Activated CD4-positive, alpha-beta T cell treated with anti-CD3 and anti-CD28 coated beads for 48 hours (primary cell): ENCODE measurements at places on chromosomes 3 and 15.

DNA sequence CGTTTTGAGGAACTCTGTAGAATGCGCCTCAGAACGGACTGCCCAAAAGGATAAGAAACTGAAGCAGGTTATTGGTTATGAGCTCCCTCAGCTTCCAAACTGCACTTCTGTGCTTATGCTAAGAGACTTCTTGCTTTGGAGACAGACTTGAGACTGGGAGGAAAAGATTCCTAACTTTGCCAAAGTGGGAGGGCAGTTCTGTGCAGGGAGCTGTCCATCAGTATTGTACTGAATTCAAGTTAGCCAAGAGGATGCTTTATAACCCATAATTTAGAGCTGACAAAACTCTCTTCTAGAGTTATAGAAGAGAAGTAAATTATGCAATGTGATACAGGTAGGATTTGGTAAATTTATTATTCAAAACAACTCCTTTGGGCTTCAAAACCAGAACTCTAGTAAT is 519.8 kb upstream of the GBE1 start:
- no peak for DNase-seq

GRCh38 chr15:50098545-50098944 is 20.5 kb downstream of the ATP8B4 start:
- no peak for DNase-seq

- DNase-seq = no peak
Measured at GRCh38 chr3:105497386-105497785, 130.7 kb downstream of the ALCAM start.

GRCh38 chr3:51845129-51845528 is 16.3 kb upstream of the IQCF2 start:
- DNase-seq = no peak

- DNase-seq = no peak
Measured at GRCh38 chr15:24943361-24943760, 11.4 kb upstream of the SNRPN start.

- no peak for DNase-seq
Measured at GRCh38 chr15:35963326-35963725, 417.4 kb upstream of the DPH6 start.

DNA sequence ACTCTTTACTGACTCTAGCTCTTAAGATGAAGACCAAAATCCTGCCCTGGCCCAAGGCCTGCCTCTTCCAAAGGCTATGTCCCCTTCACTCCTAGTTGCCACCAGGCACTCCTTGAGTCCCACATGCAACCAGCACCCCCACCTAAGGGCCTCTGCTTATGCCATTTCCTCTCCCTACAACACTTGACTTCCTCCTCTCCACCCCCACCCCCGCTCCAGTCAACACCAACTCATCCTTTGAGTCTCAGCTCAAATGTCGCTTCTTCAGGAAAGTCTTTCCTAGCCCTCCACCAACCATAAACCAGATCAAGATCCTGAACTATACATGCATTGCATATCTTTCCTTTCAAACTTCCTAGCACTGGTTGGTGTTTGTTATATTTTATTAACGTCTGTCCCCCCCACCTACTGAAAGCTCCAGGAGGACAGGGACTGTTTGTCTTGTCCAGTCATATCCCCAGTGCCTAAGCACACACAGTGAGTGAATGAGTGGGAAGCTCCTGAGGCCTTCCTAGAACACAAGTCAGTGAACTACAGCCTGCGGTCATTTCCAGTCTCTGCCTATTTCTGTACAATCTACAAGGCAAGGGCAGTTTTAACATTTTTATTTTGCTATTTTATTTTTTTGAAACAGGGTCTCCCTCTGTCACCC is 7.3 kb downstream of the TBC1D2B start:
- DNase-seq = peak; percentile 60

DNA sequence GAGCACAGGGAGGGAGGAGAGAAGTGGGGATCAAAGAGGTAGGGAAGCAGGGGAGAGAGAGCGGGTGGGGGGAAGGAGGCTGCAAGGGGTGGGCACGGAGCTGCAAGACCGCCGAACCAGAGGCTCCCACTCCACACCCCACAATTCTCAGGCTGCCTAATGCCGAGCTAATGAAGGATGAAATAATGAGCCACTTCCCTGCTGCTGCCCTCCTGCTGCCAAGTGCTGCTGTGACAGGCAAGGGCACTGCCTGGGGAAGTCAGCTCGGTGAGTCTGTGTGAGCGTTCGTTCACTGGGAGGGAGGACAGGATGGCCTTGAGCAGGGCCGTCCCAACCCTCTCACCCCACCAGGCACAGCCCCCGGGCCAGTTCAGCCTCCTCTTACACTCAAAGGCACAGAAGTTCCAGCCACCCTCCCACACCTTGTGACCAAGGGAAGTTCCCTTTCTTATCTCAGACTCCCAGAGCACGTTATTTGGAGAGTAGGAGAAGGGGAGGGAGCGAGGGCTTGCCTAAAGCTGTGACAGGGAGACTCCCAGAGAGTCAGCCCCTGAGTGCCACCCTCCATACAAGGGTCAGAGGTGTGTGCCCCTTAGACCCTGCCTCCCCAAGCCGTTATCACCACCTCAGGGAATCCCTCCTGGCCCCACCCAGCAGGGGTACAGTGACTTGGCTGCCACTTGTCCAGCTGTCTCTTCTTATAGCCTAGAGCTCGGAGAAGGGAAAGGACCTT is 12.4 kb downstream of the GLYCTK start:
- no peak for DNase-seq

GRCh38 chr3:163929069-163929652 is 1149.1 kb downstream of the SI start:
- no peak for DNase-seq

GRCh38 chr3:24387493-24387892 is 107.2 kb downstream of the THRB start:
- DNase-seq = no peak

- no peak for DNase-seq
Measured at GRCh38 chr3:191972714-191973398, 511.9 kb downstream of the PYDC2 start.

DNA sequence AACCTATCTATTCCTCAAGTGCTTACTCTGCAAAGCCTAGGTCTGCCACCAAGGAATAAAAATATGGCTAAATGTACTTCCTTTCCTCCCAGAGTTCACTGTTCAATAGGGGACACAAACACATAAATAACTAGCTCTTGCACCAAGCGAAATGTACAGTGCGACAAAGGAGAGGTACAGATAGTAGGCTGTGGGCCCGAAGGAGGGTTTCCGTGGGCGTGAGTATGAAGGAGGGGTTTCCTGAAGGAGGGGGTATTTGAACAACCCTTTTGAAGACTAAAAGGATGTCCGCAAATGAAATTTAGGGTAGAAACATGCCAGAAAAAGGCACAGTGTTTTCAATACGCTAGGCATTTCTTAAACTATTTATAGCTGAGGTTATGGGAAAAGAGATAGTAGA is 207.9 kb downstream of the LPP start:
- no peak for DNase-seq

GRCh38 chr15:57415602-57416001 is 39.3 kb downstream of the CGNL1 start:
- DNase-seq = no peak
